PC-9 (cell line): ENCODE measurements at places on chromosomes 4 and X. TPM values are rescaled to one million over a fixed set of nuclear protein-coding genes. Genes with fewer than 3 reads are reported as not detected.

- no peak for DNase-seq
Observed at GRCh38 chr4:146638786-146639505, at the start of gene POU4F2. Gene POU4F2 (plus strand): TSS chr4:146638893. CDS start chr4:146639141, 248 bp downstream.

- DNase-seq: no peak
Observed at GRCh38 chrX:1165535-1166196, 46.8 kb downstream of the CRLF2 start.

- DNase-seq: no peak
Observed at GRCh38 chrX:136211766-136212556, 39.2 kb downstream of the MAP7D3 start.

DNA sequence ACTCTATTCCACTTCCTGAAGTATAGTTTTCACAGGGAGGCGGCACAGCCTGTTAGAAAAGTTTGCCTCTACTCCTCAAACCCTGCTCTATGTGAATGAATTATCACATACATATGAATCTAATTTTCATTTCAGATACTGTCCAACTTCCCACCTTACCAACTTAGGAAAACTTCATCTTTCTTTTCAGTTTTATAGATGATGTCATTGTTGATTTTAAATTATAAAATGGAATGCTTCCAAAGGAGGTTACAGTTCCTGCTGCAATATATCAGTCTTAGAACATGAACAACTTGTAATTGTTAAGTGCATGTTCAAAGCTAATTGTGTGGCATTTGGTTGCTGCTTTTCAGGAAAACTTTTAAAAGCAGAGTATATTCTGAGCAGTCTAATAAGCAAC is 92.4 kb downstream of the NEUROG2 start:
- no peak for DNase-seq

DNA sequence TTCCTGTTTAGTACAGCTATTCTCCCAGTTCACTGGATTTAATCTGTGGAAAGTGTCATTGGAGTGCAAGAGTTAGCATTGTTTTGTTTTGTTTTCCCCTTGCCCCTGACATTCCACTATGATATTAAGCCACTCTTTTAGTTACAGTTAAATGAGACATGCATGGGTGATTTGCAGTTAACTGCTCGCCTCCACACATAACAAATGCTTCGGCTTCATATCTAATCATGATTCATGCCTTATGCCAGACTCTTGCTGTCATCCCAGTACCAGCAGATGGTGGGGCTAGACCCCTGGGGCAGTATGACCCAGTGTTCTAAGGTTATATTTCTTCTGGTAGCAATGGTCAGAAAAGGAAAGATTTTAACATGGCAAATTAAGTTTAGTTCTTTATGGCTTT is 80.1 kb downstream of the RAP1GDS1 start:
- DNase-seq: no peak

Gene TMSB15A
- not detected in 2 replicates for total RNA-seq

Gene DCAF12L2
- total RNA-seq: not detected in 2 replicates

Gene NUP54
- total RNA-seq: 28.4 and 30.9 TPM in 2 replicates

Gene HSFX3
- not detected in 2 replicates for total RNA-seq

Gene EFHC2
- total RNA-seq: 1.6 and 4.3 TPM in 2 replicates
